ENCODE measurements at places on chromosomes 12 and 14.

DNA sequence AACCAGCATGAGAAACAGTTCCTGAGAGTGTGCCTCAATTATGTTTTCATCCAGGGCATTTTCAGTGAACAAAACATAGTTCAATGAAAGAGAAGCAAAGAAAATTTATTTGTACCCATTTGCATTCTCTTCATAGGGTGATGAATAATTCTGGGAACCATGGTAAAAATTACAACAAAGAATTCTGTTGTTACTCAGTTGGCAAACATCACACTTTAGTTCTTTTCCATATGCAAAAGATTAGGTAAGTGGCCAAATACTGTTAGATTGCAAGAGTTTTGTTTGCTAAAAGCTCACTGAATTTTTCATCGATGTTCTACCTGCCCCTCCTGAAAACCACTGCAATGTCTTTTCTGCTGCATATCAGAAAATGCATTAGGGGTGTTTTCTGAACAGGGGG, 132.4 kb upstream of the RGS6 start:
- no peak for DNase-seq

DNA sequence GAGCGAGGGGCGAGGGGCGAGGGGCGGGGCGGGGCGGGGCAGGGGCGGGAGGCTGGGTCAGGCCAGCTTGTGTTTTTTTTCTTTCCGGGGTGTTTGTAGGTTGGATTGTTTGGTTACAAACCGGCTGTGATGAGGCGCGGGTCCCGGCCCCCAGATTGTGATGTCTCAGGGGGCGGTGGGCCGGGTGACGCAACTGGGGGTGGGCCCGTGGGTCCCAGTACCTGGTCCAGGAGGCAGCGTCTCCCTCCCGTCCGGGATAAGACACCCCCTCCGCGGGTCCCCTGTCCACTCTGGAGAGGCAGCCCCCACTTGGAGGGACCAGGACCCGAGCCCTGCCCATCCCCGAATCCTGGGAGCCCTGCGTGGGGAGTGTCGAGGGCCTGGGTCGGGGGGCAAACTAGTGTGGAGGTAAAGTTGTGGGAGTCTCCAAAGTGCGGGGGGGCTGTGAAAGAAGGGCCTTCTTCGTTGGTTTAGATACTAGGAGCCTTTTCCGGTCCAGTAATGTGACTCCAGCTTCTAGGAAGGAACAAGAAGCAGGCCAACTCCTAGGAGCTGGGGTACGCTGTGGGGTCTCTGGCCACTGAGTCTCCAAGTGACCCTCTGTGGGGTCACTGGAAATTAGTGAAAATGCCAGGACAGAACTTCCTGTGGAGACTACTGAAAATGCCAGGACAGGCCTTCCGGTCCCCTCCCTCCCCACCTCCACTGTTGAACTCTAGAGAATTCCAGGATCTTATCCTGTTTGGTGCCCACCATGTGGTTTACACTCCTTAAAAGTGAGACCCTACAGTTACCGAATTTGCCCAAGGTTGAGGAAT, 579 bp upstream of the CLMN start:
- peak; percentile 14 for DNase-seq

- no peak for DNase-seq
Observed at GRCh38 chr12:102371165-102371564, 109.2 kb downstream of the IGF1 start.

GRCh38 chr14:104776961-104777807, 18.4 kb downstream of the AKT1 start:
- DNase-seq: no peak

- no peak for DNase-seq
Observed at GRCh38 chr14:23648764-23649460, 12.7 kb downstream of the DHRS2 start.

DNA sequence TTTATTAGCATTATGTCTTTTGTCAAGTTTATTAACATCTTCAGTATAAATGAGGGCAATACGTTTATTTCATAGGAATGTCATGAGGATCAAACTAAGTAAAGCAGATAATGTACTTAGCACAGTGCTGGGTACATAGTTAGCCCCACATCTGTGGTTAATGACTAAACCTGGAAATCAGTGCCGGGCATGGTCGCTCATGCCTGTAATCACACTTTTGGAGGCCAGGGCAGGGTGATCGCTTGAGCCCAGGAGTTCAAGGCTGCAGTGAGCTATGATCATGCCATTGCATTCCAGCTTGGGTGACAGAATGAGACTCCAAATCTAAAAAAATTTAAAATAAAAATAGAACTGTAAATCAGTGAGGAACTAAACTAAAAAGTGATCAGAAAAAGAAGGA, 44.8 kb upstream of the GUCY2C start:
- DNase-seq: peak; percentile 28

DNA sequence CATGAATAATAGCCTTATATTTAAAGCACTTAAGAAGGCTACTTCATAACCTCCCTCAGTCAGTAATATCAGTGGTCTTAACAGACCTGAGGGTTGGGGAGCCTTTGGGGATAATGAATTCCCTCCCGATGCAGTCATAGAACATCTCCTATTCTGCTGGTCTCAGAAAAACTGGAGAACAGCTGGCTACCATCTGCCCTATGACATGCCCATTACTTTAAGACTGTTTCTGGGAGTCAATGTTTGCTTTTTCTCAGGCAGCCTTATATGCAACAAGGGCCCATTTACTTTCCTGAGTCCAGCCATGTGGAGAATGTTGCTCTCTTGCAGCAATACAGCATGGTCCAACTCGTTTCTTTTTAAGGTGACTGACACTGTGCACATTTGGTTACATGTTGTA, 161.7 kb upstream of the PARP11 start:
- DNase-seq: no peak

DNA sequence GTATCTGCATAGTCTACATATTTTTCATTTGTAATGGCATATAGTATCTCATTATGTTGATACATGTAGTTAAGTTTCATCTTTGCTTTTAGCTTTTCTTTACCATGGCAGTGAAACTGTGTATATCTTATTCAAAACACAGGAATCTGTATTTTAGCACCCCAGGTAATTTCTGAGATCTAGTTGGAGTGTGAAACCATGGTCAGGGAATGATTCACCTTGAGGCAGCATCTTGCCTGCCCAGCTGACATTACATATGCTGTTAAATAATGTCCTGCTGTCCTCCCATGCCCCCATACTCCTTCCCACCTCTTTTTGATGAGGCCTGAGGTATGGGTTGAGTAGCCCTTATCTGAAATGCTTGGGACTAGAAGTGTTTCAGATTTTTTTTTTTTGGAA, 125.4 kb upstream of the ATF1 start:
- no peak for DNase-seq

DNA sequence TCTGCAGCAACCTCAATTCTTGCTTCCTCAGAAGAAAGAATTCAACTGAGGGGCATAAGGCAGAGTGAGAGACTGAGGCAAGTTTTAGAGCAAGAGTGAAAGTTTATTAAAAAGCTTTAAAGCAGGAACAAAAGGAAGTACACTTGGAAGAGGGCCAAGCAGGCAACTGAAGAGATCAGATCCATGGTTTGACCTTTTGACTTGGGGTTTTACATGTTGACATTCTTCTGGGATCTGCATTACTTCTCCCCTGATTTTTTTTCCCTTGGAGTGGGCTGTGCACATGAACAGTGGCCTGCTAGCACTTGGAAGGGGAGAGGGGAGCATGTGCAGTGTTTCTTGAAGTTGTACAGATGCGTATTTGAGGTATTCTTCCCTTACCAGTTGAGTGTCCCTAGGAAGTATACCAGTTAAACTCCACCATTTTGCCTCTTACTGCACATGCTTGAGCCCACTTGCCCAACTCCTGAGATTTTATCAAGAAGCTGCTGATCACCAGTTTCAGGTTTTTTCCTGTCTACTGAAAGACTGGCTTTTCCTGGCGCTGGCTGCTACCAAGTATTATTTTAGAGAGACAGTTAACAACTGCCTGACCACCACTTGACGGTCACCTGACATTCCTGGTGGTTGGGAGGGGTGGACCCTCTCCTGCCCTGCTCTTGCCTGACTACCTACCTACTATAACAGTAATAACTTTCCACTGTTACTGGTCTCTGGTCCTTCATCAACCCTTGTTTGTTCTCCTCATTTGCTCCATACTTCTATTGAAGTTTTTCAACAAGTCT, 26.0 kb upstream of the TMTC2 start:
- DNase-seq: no peak

DNA sequence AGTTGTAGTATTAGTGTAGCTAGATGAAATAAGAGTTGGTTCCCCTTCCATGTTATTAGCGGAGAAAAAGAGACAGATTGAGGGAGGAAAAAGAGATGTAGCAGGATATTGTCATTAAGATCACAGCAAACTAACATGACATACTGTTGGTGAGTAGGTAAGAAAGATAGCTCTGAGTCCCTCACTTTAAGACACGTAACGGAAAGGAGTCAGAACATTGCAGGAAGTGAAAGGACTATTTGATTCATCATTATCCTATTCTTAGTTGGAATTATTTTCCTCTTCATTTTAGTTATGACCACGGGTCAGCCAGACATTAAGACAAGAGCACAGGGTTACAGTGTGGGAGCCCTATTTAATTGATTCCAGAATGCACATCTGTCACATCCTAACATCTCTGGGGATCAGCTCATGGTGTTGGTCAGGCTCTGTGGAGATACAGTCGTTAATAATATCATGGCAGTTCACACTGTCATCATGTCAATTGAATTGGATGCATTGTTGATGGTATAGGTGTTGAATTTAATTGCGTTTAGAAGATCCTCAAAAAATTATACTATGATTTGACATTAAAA, 55.0 kb downstream of the TMX1 start:
- DNase-seq: peak; percentile 21

DNA sequence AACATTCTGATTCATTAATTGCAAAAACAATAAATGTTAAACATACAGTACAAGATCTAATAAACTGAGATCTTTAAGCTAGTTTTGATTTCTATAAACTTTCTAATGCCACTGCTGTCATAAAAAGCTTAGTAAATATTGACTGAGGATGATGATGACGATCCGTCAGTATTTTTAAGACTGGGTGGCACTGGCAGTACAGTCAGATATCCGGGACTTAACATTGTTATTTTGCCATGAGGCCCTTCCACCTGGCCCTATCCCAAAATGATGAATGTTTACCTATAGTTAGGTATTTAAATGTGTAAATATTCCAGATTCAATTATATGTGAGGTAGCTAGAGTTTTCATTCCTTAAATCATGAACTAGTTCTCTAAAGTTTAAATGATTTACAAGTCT, 158.5 kb downstream of the FOXA1 start:
- DNase-seq: no peak
